Stimulated activated CD8-positive, alpha-beta memory T cell treated with anti-CD3 and anti-CD28 coated beads, Interleukin-7, amount 100 ng/mL, for 1 hour (primary cell): ENCODE measurements at places on chromosomes 13 and 19.

GRCh38 chr13:35770756-35771297 lies 294.3 kb upstream of the MAB21L1 start:
- no peak for DNase-seq

DNA sequence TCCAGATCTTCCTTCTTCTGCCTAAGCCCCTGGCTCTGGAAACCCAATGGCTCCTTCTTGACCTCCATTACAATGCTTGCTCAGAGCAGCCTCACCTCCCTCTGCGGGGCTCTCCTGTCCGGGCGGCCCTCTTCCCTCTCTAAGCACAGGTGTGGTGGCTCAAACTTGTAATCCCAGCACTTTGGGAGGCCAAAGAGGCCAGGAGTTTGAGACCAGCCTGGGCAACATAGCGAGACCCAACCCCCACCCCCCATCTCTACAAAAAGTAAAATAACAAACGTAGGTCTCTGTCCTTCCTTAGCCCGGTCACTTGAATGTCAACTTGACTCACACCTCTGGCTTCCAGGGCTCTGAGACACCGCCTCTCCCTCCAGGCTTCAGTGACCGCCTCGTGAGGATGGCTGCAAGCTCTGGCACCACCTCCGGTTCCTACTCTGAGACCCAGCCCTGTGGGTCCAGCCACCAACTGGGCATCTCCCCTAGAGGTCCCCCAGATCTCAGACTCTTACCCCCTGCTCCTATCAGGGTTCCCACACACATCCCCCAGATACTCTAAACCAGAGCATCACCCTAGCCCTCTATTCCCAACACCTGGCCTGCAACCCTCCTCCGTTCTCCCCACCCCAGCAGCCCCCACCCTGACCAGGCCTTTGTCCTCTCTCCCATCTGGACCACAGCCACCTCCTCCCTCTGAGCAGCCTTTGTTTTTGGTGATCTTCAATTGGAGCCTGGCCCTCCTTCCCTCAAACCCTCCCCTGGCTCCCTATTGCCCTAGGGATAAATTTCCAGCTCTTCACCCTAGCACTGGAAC lies 4.7 kb upstream of the TLE2 start:
- DNase-seq = no peak

- no peak for DNase-seq
Observed at GRCh38 chr19:16496613-16496983, 404 bp downstream of the C19orf44 start.

GRCh38 chr19:49333811-49334288 lies 1.4 kb upstream of the CD37 start:
- peak; percentile 48 for DNase-seq

GRCh38 chr13:112822851-112823250 lies 133.0 kb downstream of the ATP11A start:
- DNase-seq = no peak

- no peak for DNase-seq
Observed at GRCh38 chr19:9909251-9909650, 27.1 kb downstream of the OLFM2 start.

GRCh38 chr19:48915757-48916156 lies 15.6 kb downstream of the NUCB1 start:
- no peak for DNase-seq

- no peak for DNase-seq
Observed at GRCh38 chr13:52894413-52894812, 46.0 kb upstream of the PCDH8 start.

GRCh38 chr19:4061683-4062418 lies 4.8 kb downstream of the ZBTB7A start:
- no peak for DNase-seq

- no peak for DNase-seq
Observed at GRCh38 chr19:55698256-55698655, 23.2 kb downstream of the EPN1 start.

DNA sequence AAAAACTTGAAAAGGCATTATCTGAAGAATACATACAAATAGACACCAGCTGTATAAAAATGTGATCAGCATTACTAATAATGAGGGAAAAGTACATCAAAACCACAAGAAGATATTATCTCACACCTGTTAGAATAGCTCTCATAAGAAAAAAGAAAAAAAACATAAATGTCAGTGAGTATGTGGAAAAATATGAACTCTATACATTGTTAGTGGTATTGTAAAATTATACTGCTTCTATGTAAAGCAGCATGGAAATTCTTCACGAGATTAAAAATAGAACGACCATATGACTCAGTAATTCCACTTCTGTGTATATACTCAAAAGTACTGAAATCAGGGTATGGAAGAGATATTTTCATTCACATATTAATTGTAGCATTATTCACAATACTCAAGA lies 1146.4 kb downstream of the SLITRK5 start:
- DNase-seq = no peak

DNA sequence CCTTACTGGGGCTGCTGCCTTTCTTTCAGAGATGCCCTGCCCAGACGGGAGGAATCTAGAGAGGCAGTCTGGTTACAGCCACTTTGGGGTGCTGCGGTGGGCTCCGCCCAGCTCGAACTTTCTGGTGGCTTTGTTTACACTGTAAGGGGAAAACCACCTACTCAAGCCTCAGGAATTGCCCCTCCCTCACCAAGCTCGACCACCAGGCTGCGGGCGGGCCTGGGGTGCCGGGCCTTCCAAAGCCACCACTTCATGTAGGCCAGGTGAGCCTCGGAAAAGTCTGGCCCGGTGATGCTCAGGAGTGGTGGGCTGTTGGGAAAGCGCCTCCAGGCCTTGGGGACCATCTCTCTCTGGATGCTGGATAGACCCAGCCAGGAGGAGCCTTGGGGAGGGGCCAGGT lies 218.6 kb downstream of the MTUS2 start:
- no peak for DNase-seq

GRCh38 chr13:93751117-93751516 lies 524.5 kb downstream of the GPC6 start:
- DNase-seq = no peak

DNA sequence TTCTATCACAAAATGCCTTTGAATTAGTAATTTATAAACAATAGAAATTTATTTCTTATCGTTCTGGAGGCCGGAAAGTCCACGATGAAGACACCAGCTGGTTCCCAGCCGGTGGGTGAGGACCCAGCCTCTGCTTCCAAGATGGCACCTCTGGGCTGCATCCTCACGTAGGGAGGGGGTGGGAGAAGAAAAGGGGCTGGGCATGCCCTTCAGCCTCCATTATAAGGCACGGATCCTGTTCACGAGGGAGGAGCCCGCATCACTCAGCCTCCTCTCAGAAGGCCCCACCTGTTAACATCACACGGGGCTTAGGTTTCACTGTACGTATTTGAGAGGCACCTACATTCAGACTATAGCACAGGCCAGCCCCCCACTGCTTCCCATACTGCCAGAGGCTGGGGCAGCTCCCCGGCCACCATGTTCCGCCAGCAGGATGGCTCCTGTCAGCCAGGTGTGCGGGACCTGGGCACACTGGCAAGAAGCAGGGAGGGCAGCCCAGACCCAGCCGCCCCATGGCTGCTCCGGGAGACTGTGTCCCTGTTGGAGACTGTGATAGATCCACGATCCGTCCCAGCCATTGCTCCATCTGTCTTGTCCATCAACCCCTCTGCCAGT lies 131.6 kb downstream of the SOX1 start:
- DNase-seq = no peak

DNA sequence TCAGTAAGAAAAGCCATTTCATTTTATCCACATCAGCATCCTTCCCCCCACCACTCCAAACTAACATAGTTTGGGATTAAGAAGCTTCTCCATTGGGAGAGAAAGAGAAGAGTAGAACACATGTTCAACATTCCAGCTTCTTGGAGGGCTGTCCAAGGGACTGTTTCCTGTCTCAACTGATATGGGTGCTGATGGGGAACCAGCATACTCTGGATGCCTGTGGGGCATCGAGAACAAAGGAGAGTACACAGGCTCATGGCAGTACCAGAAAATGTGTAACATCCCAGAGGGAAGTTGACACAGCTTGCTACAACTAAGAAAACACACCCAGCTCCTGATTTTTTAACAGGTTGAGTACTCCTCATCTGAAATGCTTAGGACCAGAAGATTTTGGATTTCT lies 24.7 kb downstream of the SUCLA2 start:
- no peak for DNase-seq

GRCh38 chr13:87130423-87130822 lies 540.7 kb upstream of the SLITRK5 start:
- DNase-seq = no peak

GRCh38 chr19:18193388-18194180 lies 566 bp downstream of the MPV17L2 start:
- no peak for DNase-seq

GRCh38 chr13:55991666-55992065 lies 1149.1 kb upstream of the PRR20A start:
- no peak for DNase-seq

DNA sequence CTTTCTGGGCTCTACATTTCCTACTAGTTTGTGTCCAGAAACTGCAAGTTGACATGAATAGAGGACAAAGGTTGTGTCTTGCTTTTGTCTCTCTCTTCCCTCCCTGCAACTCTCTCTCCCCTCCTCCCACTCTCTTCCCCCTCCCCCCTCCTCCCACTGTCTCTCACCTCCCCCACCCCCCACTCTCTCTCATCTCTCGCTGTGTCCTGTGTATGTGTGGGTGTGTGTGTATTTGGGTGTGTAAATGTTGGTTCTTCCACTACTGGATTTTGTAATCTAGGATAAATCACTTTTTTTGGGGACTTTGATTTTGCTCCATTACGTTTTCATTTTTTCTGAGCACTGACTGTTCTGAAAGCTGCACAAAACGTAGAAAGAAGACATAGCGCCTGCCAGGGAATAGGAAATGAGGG lies 48.4 kb downstream of the AKAP11 start:
- DNase-seq = no peak

GRCh38 chr19:3537101-3537437 lies 1.9 kb upstream of the TEKTIP1 start:
- DNase-seq = no peak

GRCh38 chr19:55418185-55418584 lies 10.6 kb upstream of the UBE2S start:
- DNase-seq = no peak

- no peak for DNase-seq
Observed at GRCh38 chr19:31699421-31699820, 350.2 kb upstream of the TSHZ3 start.

GRCh38 chr13:100139817-100140216 lies 50.9 kb downstream of the PCCA start:
- DNase-seq = no peak

DNA sequence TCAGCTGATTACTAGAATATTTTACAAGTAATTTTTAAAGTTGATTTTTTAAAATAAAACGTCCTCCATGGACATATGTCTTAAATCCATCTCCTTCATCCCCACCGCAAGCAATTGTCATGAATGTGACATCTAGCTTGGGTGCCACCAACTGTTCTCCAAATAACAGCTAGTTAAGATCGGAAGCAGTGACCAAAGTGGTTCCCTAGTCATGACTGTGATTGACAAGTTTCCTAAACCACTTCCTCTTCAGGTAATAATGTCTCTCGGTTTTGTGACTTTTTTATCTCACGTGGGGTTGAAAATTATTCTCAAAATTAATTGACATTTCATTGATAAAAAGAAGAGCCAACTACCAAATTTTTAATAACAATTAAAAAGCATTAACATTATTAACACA lies 135.3 kb upstream of the MIR17HG start:
- DNase-seq = no peak

DNA sequence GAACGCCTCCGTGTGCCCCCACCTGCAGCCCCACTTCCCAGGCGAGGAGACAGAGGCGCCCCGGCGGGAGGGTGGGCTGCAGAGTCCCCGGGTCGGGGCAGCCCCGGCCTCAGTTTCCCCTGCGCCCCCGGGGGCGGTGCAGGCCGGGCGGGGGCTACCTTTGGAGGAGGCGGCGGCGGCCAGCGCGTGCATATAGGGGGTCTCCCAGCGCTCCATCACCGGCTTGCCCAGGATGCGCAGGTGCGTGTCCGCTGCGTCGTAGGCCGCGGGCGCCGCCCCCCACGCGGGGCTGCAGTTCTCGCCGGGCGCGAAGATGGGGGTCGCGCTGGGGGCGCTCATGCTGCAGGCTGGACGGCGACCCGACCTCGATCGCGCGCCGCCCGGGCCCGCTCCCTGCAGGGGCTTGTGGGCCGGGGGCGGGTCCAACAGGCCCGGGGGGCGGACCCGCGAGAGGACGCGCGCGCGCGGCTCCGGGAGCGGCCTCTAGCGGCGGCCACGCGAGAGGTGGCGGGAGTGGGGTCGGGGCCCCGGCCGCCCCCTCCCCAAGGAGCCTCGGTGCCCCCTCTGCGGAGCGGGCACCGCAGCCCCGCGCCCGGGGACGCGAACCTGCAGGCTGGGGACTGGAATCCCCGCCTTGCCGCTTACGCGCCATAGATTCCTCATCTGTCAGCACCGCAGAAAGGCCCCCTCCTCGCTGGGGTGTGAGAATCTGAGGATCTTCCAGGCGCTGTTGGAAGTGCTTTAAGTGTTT lies at the start of gene GAMT:
Gene GAMT (minus strand): TSS at position 405 of the 751 bp plus-strand sequence. CDS start 66 bp downstream, at position 339.
- peak; percentile 31 for DNase-seq

DNA sequence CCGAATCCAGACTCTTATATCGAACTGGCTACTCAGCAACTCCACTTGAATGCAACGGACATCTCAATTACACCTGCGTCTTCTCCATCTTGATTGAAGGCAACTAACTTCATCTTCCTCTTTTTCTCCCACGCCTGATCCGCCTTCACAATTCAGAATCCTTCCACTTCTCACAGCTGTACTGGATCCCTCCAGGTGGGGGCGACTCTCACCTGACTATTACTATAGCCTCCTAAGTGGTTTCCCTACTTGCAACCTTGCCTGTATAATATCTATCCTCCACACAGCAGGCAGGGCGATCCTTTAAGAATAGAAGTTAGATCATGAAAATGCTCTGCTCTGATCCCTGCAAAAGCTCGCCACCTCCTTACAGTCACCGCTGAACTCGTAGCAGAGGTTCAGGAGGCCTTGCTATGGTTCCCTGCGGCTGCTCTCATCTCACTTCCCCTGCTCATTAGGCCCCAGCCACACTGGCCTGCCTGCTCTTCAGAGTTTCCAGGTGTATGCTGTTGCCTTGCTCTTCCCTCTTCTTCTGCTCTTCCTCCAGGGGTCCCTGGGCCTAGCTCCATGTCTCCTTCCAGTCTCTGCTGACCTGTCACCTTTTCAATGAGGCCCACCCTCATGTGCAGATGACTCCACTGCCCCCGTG lies 31.9 kb downstream of the RFXAP start:
- no peak for DNase-seq

- DNase-seq = no peak
Observed at GRCh38 chr13:76722782-76723181, 163.4 kb downstream of the KCTD12 start.

DNA sequence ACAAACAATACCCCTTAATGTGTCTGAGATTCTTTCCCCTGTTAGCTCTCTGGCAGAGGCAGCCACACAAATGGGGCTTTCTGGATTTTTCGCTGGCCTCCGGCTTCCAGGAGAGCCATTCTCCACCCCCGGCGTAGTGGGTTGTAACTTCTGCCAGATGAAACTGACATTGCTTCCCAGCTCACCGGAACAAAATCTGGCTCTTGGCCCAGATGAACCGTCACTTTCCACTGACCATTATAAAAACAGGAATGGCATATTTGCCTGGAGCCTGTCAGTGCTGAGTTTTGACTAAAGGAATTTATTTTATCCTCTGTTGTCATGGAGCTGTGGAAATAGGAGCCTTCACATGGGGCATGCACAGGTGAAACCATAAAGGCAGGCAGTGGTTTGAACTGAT lies 120.6 kb upstream of the GPR12 start:
- no peak for DNase-seq
